ENCODE measurements at places on chromosomes 2 and 18.

DNA sequence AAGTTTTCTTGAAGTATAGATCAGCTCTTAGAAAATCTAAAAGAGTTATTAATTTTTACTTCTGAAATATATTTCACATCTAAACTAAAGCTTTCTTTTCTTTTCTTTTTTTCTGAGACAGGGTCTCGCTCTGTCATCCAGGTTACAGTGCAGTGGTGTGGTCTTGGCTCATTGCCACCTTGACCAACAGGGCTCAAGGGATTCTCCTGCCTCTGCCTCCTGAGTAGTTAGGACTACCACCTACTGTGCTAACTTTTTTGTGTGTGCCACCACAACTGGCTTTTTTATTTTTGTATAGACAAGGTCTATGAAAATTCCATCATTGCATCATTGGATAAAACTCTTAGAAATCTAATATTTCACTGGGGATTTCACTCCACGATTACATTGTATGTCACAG is 10.0 kb upstream of the ALPG start:
- DNase-seq, result no peak

DNA sequence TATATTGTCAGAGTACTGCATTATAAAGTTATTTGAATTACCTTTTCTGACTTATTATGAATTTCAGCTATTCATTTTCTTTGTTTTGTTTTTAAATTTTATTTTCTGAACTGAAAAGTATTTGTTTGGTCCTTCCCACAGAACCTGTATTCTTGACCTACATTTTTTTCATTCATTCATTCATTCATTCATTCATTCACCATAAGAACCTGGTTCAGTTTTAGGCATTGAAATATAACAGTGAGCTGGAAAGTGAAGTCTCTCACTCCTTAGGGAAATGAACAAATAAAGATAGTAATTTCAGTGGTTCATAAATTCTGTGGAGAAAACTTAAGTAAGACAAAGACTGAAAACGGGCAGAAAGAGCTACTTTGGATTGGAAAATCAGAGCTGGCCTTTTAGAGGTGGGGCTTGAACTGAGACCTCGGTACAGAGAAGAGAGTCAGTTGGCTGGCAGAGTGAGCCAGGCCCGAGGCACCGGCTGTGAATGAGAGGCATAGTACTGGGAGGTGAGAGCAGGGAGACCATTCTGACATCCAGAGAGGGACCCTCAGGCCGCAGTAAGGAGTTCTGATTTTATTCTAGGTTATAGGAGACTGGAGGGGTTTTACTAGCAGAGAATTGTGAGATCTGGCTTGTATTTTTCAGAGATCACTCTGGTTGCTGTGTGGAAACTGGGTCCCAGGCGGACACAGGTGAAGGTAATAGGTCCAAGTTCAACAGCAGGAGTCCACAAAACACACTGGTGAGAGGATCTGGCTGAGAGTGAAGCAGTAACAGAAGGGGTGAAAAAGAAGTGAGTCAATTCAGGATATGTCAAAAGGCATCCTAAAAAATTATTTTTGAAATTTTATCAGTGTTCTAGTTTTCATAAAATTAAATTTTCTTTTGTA is 75.8 kb upstream of the FN1 start:
- DNase-seq, result no peak

GRCh38 chr2:53694096-53694771 is 73.4 kb upstream of the CHAC2 start:
- DNase-seq, result no peak

DNA sequence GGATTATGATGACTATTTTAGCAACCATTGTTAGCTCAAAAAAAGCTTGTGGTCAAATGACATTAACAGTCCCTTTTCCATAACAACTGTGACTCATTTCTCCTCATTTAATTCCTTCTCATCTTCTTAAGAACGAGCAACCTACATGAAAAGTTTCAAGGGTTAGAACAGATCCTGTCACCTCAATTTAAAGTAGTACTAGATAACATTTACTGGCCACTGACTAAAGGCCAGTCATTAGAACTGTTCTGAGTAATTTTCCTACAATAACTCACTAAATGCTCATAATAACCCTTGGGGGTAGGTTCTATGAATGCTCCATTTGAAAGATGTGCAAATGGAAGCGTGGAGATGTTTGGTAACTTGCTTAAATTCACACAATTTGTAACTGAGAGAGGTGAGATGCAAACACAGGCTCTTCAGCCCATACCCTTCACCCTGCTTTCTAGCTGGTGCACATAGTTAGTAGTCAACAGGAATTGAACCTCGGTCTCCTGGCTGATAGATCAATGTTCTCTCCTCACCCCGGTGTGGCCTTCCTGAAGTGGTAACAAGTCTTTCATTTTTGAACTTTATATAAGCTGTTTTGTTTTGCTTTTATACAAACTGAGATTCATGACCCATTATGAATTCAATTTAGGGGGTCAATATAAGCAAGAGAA is 212.5 kb downstream of the SETBP1 start:
- DNase-seq, result no peak

Measured in head of caudate nucleus (tissue), 42 donors.